Fibroblast of upper back skin (primary cell): ENCODE measurements at places on chromosomes 16 and 17.
A peak's percentile ranks its signal among the peaks of the same experiment; 100 is the strongest.

DNA sequence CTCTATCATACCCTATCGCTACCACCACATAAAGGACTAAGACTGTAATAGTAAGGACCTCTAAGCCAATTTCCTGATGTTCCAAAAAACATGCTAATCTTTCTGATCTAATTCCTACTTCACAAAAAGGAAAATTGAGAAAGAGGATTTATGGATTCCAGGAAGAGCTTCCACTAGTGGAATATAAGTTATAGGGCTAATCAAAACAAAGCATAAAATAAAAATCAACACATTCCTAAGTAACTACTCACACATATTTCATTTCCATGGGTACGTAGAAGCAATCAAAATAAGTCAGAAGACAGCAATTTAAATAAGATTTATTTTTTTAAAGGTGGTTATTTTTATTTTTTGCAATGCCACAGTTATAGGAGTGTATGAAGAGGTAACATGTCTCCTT, 12.4 kb downstream of the CCDC43 start:
- peak; percentile 38 for DNase-seq

- no peak for DNase-seq
These were observed 17.0 kb downstream of the MYL4 start for GRCh38 chr17:47225911-47226688.

GRCh38 chr17:80468242-80468641, 8.2 kb downstream of the NPTX1 start:
- DNase-seq, result no peak

GRCh38 chr16:70529051-70529777, 5.6 kb downstream of the SF3B3 start:
- peak; percentile 73 for DNase-seq

GRCh38 chr16:84045818-84046470, 3.3 kb upstream of the SLC38A8 start:
- no peak for DNase-seq

DNA sequence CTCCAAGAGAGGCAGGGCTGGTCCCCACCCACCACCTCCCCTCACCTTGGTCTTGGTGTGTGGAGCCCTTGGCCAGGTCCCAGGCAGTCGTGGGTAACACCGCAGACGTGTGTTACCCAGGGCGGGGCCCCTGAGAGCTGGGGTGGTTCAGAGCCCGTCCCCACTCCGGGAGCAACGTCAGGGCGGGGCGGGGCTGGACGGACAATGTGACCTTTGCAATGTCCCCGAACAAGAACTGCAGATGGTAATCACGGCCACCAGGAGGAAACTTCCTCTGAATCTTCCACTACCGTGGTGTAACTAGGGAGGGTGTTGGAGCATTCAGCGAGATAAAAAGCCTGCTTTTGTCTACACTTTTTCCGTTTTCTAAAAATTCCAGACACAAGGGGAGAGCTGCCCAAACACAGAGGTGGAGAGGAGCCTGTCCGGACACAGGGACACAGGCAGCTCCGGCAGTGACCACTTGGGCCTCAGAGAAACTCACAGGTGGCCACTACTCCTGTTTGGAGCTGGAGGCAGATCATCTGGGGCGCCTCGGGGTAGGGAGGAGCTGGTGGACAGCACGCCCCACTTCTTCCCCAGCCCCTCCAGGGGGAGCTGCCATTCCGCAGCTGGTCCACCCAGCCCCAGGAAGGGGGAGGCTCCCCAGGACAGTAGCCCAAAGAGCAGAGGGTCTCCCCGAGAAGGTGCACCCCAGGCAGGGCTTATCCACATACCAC, 14.2 kb upstream of the SLC38A10 start:
- peak; percentile 38 for DNase-seq

GRCh38 chr16:81786321-81786720, 7.2 kb downstream of the PLCG2 start:
- peak; percentile 39 for DNase-seq

DNA sequence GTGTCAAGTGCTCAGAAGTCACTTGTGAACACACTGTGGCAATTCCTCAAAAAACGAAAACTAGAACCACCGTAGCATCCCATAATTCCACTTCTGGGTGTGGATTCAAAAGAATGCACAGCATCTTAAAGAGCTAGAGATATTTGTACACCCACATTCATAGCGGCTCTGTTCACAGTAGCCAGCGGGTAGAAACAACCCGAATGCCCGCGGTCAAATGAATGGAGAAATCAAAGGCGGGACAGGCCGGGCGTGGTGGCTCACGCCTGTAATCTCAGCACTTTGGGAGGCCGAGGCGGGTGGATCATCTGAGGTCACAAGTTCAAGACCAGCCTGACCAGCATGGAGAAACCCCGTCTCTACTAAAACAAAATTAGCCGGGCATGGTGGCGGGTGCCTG, 337.5 kb downstream of the SEC14L1 start:
- DNase-seq, result no peak

GRCh38 chr16:53581784-53582183, 78.8 kb upstream of the AKTIP start:
- no peak for DNase-seq

DNA sequence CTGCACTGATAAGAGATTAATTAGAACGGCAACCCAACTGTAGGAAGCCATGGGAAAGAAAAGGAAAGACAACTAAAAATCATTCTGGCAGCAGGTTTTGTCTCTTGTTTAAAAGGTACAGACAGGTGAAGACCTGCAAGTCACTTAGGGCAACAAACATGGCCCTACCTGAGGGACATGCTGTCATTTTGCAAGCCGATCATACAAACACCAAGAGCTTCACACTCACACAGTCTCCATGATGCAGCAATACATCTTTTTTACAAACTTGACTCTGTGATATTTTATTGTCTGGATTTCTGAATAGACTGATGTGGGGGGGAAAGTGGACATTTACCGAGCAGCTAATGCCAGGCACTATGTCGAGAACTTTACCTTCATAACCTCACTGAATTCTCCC, 101.8 kb downstream of the PARN start:
- DNase-seq, result no peak

DNA sequence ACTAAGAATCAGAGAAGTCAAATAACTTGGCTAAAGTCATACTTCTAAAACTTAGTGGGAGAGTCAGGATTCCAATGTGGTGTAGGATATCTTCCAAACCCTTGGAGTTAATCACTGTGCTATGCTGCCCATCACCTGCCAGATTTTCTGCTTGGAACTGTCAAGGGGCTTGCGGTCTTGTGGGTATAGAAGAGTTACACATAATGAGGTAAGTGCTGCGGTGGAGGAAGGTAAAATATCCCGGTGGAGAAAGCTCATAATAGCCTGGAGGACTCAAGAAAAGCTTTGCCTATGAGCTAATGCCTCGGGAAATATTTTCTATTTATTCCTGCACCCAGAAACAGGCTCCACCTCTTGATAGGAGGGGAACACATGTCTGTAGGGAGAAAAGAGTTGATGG, 195.6 kb downstream of the UTP18 start:
- peak; percentile 61 for DNase-seq

DNA sequence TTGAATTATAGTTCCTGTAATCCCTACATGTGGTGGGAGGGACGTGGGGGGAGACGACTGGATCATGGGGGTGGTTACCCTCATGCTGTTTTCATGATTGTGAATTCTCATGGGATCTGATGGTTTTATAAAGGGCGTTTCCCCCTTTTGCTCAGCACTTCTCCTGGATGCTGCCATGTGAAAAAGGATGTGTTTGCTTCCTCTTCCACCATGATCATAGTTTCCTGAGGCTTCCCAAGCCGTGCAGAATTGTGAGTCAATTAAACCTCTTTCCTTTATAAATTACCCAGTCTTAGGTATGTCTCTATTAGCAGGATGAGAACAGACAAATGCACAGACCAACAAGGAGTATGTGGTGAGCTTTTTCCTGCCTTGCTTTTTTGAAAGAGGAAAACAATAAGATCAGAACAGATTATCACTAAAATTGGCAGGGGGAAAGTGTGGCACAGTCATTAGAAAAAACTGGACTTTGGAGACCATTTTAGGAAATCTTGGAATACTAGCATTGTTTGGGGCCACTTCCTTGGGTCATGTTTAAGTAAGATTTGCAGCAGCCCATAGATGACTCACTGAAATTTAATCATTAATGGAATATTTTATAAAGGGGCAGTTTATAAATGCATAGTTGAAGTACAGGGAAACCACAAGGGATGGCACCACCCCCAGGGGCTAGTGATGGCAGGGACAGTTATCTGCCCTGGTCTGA, 352.8 kb downstream of the CDH13 start:
- DNase-seq, result no peak

DNA sequence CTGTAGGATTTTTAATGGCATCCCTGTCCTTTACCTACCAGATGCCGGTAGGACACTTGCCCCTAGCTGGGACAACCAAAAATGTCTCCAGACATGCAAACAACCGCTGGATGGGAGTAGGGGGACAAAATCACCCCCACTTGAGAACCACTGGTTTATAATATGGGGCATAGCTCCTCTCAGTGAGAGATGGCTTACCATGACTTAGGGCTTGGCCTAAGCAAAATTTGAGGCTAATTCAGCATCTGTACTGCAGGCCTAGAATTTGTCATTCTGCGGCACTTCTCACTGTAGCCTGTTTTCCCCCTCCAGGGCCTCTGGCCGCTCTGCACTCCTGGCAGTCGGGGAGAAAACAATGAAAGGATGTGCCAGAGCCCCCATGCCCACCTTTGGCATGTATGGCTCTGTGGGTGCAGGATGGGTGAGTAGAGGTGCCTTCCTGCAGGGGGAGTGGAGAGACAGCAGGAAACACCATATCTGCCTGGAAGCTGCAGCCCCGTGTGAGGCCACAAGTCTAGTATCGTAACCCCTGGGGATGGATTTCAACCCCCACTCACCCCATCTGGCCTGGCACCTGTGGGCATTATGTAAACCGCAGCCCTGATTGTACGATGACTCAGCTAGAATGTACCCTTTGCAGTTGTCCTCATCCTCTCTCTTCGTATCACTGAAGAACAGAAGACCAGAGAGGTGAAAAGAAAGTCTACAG, 268.1 kb downstream of the SOX9 start:
- no peak for DNase-seq

- DNase-seq, result no peak
These were observed 160.7 kb downstream of the IRX5 start for GRCh38 chr16:55091213-55091870.

DNA sequence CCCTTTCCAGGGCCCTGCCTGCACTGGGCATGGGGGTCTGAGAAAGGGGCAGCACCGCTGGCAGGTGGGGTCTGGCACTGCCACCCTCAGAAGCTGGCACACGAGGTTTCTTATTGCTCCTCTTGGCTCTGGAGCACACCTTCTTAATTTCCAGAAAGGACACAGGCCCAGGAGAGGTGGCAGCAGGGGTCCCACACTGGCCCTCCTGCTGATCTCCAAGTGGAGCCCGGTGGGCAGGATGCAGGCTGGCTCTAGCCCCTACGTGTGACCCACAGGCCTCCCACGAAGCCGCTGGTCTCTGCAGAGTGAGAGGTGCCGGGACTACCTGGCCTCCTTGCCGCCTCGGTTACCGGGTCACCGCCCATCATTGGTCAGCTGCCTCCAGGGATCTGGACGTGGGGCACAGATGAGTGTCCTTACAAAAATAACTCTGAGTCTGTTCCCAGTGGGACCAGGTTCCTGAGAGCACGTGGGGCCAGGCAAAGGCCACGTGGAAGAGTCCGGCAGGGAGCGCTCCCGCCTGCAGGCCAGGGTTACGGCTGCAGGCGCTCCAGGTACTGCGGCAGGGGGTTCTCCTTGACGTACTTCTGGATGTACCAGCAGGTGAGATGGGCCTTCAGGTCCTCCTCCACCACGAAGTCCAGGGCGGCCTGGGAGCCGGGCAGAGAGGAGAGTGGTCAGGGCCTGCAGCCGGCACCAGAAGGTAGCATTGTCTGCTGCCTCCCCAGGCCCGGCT, 10.3 kb downstream of the NATD1 start:
- DNase-seq, result no peak

GRCh38 chr17:78805301-78805700, 23.2 kb upstream of the CYTH1 start:
- no peak for DNase-seq

DNA sequence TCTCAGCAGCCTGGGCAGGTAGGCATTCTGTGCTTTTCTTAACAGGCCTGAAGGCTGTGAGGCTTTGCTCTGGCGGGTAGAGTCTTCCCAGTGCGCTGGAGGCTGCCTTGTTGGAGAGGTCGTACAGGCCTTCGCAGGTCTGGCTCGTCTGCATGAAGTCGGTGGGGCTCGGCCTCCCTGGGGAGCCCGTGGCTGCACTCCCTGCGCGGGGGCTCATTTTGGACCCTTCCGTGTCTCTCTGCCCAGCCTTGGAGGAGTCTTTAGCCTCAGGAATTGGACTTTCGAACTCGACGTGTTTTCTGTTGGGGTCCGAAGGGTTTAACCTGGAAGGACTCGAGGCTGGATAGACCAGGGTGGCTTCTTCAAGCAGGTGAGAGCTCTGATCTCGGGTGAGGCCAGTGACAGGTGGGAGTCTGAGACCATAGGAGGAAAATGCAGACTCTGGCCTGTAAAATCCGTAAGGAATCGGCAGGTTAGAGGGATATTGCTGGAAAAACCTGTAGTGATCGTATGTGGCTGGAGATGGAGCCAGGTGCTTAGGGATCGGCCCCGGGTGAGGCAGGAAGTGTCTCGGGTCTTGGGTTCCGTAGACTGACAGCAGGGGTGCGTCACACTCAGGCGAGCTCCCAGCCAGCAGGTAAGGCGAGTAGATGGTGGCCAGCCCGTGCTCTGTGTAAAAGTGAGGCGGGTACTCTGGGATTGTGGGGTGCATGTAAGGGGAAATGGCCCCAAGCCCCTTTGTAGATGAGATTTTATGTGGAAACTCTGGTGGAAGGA, 8.6 kb downstream of the ZNF750 start:
- DNase-seq, result no peak

GRCh38 chr16:57155702-57156350, 30.0 kb downstream of the PSME3IP1 start:
- DNase-seq, result no peak

DNA sequence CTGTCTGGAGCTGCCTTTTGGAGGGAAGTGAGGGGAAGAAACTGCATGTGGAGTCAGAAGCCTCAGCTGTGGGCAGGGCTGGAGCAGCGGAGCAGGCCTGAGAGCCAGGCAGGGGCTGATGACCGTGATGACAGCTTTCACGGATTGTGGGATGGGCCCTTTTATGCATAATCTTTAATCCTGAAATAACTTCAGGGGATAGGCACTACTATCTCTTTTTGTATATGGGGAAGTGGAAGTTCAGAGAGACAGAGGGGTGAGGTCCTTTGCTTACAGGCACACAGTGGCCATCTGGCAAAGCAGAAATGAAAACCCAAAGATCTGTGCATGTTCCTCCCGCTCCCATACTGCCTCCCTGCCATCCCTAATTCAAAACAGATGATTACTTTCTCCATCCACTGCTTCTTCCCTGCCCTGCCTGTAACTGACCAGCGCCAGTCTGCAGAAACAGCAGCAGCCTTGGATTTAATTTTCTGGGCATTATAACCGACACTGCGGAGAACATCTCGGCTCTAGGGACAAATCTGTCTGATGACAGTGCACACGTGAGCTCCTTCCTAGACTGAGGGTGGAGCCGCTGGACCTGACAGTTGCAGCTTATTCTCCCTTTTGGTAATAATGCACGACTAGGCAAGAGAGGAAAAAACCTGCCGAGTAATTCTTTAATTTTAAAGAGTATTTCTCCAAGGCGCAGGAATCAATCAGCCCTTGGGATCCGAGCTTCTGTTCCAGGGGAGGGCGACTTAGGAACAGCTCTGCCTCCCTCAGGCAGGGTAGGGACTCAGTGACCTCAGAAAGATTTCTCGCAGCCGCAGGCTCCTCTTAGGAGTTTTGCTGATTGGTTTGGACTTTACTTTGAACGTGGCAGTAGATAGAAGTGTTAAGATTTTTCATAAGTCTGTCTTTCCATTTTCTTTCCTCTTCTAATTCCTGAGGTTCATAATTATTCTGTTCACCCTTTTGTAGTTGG, 95.4 kb downstream of the UTP18 start:
- DNase-seq, result peak; percentile 14
